NCI-H1930 (cell line): ENCODE measurements at places on chromosomes 11 and 22.

- no peak for DNase-seq
Observed at GRCh38 chr11:47583844-47584243, 2.6 kb upstream of the FAM180B start.

DNA sequence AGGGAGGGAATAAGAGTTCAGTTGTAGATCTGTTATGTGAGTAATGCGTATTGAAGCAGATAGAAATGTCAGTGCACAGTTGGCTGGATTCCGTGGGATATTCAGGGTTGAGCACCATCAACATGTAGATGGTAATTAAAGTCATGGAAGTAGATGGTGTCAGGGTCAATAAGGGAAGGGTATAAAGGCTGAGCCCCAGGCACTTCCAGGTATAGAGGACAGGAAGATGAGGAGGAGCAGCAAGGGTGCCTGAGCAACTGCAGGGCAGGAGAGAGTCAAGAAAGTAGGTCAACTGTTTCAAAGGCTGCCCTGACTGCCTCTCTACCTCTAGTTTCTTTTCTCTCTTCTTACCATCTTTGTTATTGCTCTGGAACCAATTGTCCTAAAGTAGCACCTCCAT is 85.9 kb downstream of the MICAL2 start:
- DNase-seq = no peak

DNA sequence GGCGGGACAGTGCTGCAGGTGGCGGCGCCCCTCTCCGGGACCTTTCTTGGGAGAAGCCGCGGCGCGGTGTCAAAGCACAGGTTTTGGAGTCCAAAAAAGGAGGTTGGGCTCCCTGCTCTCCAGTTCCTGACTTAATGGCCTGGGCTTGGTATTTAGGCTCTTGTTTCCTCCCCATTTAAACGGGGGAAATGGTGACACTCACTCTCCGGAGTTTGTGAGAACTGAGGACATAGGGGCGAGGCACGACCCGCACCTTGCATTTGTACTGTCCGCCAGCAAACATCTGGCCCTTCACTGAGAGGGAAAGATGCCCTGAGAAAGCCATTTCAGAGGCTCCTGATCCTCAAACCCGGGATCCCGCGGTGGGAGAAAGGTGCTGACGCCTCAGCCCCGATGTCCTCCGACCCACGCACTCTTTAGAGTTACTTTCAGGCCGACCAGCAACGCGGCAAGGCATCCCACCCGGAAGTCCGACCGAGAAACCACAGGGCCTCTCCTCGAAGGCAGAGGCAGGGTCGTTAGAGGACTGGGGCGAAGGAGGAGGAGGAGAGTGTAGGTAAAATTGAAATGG is 2.9 kb upstream of the WDR74 start:
- DNase-seq = no peak

DNA sequence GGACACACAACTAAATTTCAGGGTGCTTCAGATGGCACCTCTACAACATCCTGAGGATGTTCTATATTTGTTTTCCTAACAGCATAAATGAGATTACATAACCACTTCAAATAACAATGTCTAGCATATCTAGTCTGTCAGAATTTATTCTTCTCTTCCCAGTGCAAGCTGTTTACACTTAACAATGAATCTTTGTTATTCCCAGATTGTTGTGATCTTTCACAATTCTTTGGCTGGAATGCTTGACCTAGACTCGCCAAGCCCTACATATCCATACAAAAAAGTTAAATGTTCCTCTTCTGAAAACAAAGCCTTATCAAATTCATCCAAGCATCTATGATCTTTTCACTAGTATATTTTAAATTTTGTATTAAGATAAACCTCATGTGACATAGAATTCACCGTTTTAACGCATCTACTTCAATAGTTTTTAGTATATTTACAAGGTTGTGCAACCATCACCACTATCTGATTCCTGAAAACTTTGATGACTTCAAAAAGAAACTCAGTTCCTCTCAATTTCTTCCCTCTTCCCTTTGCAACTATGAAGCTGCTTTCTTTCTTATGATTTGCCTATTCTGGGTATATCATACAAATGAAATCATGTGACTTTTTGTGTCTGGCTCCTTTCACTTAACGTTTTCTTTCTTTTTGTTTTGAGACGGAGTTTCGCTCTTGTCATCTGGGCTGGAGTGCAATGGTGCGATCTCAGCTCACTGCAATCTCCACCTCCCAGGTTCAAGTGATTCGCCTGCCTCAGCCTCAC is 61.7 kb upstream of the CHRNA10 start:
- DNase-seq = no peak

- no peak for DNase-seq
Observed at GRCh38 chr11:63504933-63505586, 824 bp upstream of the LGALS12 start.

GRCh38 chr22:42342426-42343120 is 72.1 kb upstream of the TCF20 start:
- DNase-seq = no peak

GRCh38 chr11:92770981-92771380 is 198.5 kb upstream of the MTNR1B start:
- DNase-seq = no peak
